ENCODE measurements at places on chromosomes 4 and X.
A peak's percentile ranks its signal among the peaks of the same experiment; 100 is the strongest.

DNA sequence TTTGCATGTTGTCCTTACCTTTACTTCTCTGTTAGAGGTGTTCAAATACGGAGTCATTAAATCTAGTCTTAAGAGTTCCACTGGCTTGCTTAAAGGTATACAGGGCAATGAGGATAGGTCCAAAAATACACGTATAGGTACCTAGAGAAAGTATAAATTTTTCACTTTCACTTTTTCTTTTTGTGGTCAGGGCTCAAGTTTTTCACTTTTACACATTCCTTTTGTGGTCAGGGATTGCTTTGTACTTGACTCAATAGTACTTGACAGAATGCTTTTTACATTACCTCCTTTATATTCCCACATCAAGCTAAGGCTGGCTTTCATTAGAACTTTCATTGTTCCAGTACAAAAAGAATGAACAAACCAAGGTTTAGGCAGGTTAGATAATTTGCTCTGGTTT is 21.7 kb downstream of the TMEM184C start:
- no peak for DNase-seq

GRCh38 chrX:154548028-154548316 is 552 bp downstream of the IKBKG start:
- no peak for DNase-seq

- peak; percentile 61 for DNase-seq
Observed at GRCh38 chr4:151960449-151961230, 199.8 kb upstream of the GATB start.

DNA sequence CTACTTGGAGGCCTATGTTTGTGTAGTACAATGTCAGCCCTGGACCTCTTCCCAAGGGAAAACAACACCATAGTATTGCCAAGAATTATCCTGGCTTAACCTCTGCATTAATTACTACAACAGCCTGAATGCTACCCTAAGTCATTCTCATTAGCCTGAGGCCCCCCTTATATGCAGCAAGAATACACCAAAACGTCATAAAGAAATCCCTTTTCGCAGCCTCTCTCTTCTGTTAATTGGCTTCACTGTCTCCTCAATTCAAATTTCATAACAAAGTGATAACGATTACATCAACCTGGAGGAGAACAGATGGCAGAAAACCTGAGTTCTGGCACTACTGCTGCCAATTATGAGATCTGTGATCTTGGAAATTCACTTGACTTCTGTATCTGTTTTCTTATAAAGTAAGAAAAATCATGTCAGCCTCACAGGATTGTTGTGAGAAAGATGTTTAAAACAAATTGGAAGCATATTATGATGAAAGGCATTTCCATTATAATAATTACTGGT is 1663.1 kb downstream of the STIM2 start:
- no peak for DNase-seq

GRCh38 chrX:142214081-142214480 is 9.0 kb upstream of the MAGEC2 start:
- no peak for DNase-seq

DNA sequence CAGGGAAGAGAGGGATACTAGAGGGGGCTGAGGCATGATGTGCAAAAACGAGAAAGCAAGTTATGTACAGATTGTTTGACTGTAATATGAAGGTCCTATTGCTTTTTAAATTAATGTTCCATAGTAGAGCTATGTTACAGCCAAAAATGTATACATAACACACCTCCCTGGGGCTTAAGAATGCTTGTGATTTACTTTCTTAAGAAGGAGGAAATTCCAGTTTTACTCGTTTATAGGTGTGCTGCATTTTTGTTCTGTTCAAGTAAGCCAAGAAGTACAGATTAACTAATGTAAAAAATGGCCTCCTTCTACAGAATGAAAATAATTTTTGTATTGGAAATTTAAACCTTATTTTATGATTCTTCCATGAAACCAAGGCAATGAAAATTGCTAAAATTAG is 614.4 kb upstream of the NR3C2 start:
- no peak for DNase-seq

- peak; percentile 36 for DNase-seq
Observed at GRCh38 chr4:128600996-128601871, 208.3 kb upstream of the JADE1 start.

All from occipital lobe (tissue), 3 donors.